ENCODE measurements at places on chromosomes 4 and X.

DNA sequence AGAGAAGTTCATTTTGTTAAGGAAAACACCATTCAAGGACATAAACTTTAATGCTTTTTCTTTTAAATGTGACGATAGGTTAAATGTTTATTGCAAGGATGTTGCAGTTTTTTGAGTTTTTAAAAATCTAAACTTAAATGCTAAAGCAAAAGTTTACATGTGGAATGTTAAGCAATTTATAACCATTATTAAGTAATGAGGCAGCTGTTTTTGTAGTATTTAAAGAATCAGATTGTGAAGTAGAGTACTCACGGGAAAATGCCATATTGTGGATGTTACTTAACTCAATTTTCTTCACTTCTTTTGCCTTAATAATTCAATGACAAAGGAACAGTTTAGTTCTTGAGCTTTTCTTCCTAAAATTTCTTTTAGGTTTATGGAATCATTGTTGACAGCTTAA is 43.5 kb downstream of the UBE2K start:
- no peak for DNase-seq

DNA sequence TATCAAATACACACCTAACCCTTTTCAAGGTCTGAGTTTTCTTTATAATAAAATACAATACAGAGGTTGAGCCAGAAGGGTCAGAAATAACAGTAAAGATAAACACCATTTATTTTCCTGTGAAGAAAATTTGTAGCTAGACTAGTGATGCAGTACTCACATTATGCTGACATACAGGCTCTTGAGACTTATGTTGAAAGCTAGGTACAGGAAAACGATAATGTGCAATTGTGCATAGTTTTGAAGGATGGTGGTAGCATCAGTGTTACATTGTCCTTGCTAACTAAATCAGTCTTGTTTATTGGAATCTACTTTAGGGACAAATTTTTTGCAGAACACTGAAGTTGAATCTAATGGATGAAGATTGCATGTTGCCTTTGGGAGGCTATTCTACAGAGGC is 1877.2 kb downstream of the PCDH7 start:
- DNase-seq, result no peak

DNA sequence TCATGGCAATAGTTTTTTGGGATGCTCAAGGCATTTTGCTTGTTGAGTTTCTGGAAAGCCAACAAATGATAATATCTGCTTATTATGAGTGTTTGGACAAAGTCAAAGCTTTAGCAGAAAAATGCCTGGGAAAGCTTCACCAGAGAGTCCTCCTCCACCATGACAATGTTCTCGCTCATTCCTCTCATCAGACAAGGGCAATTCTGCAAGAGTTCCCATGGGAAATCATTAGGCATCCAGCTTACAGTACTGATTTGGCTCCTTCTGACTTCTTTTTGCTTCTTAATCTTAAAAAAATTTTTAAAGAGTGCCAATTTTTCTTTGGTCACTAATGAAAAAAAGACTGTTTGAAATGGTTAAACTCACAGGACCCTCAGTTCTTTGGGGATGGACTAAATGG is 136.3 kb downstream of the UBE2K start:
- DNase-seq, result no peak

DNA sequence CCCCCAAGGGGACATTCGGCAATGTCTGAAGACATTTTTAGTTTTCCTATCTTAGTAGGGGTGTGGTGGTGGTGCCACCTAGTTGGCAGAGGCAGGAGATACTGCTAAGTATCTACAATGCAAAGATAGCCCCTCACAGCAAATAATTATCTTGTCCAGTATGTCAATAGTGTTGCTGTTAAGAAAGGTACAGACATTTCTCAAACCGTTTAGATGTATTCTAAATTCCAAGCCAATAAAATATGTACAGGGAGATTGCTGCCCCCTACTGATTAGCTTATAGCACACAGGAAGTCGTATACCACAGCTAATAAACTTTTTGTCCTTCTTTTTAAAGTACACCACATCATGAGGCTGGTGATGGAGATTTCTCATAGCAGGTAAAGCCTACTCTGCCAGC is 260.5 kb downstream of the TMA16 start:
- no peak for DNase-seq

GRCh38 chr4:169314906-169315305 is 44.1 kb upstream of the SH3RF1 start:
- DNase-seq, result peak; percentile 80

- DNase-seq, result peak; percentile 40
Measured at GRCh38 chrX:21802054-21802670, 37.3 kb upstream of the MBTPS2 start.

DNA sequence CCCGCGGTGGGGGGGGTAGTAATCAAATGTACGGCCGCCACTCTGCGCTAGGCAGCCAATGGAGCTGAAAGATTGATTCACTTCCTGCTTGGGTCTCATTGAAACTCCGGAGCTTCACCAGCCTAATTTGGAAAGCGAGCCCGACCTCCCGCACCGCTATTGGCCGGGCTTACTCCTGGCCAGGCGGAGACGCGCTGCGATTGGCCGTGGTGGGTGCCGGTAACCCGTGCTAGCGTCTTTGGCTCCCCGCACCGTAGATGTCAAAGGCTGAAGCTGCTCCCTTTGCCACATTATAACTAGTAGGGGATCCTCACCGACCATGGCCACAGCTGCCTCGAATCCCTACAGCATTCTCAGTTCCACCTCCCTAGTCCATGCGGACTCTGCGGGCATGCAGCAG is at the start of gene POU3F4:
POU3F4 (plus strand) TSS at position 285 of the 400 bp plus-strand sequence; CDS start at position 320, 35 bp downstream.
- no peak for DNase-seq

DNA sequence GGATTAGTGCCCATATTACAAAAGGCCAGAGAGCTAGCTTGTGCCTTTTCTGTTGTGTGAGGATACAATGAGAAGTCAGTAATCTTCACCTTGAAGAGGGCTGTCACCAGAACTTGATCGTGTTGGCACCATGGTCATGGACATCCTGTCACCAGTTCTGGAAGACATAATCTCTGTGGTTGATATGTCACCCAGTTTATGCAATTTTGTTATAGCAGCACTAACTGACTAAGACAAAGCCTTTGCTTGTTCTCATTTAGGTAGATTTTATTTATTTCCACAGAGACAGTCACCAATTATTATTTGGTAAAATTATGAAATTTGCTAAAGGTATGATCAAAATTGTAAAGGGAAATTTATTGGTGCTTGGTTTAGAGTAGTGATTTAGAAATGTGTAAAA is 308.8 kb upstream of the CPXCR1 start:
- no peak for DNase-seq

GRCh38 chr4:161647757-161648156 is 516.0 kb downstream of the FSTL5 start:
- no peak for DNase-seq

- no peak for DNase-seq
Measured at GRCh38 chrX:16839219-16839851, 30.8 kb downstream of the RBBP7 start.

DNA sequence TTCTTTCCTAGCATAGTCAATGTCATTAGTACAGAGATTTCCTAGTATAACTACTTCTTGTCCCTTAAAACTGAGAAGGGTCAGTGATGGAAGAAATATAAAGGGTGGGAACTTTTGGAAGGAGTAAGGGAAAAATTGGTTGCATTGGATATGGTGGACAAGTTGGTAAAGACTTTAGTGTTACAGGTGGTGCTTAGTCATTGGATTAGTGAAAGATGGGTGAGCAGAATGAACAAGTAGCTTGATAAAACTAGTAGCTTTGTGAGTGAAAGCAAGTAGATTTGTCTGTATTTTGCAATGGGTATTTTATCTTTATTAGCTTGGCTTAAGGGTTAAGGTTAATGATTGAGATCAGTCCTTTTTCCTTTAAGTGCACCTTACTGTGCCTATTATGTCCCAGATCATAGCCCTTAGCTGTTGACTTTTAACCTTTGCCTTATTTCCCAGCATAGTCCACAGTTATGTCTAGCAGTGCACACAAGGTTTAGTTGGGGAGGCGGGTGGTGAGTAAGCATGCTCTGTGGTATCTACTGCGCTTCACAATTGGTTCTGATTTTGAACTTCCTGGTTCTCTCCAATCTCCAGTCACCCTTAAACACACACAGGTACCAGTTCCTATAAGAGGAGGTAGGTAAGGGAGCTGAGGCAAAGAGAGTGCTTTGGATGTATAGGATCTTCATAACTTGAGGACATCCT is 9.5 kb downstream of the WDR44 start:
- no peak for DNase-seq

DNA sequence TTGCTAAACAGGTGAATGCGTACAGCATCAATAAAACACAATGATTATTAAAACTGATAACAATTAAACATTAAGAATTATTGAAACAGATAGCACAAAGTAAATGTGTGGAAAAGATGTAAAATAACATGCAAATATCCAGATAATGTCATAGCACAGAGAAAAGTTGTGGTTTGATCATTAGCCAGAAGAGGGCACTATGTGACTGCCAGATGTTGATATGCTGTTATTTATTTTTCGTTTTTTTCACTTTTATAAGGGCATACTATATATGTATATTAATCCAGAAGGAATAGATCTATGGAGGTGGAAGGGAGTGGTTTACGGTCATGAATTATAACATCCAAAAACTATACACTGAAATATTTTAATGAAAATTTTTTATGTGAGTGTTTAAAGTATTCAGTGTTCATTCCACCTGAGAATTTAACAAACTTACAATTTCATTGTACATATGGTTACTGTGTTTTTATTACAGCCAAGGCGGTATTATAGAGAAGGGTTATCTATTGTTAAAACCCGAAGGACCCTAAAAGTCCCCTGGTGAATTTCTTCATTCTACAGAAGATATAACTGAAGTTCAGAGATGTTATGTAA is 211.9 kb upstream of the UGT8 start:
- peak; percentile 31 for DNase-seq

GRCh38 chr4:11724731-11725130 is 296.0 kb upstream of the HS3ST1 start:
- no peak for DNase-seq

DNA sequence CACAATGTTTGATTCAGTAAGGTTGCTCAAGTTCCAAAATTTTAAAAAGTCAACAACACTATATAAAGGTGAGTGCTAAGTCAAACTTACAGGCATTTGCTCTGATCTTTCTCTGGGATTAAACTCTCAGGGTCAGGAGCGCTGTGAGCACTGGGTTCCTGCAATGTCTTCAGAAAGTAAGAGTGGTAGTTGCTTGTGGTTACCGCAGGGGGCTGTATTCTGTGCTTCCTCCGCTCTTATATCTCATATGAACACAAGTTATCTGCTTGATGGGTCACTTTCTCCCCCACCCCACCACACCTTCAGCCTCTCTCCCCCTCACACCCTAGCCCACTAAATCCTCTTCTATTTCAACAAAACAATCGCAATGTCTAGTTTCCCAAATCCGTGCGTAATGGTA is 116.4 kb upstream of the IGSF1 start:
- no peak for DNase-seq

DNA sequence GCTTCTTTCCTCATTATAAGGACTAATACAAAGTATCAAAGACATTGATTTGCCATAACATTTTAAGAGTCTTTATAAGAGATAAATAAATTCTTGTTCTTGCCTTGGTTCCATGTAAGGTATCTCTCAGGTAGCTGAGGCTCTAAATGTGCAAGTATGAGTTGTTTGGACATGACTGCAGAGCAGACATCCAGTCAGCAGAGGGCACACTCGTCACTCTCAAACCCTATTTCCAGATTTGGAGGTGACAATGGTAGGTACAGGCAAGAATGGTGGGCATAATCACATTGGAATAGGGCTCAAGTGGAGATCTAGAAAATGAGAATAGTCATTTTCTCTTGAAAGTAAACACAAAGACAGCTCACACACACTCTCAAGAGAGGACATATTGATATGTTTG is 133.3 kb upstream of the ZIC3 start:
- peak; percentile 2 for DNase-seq

- no peak for DNase-seq
Measured at GRCh38 chr4:176824645-176825366, 32.1 kb upstream of the VEGFC start.

- DNase-seq, result no peak
Measured at GRCh38 chr4:48780865-48781214, 761 bp upstream of the FRYL start.

- peak; percentile 58 for DNase-seq
Measured at GRCh38 chrX:20743046-20743445, 476.3 kb upstream of the RPS6KA3 start.

DNA sequence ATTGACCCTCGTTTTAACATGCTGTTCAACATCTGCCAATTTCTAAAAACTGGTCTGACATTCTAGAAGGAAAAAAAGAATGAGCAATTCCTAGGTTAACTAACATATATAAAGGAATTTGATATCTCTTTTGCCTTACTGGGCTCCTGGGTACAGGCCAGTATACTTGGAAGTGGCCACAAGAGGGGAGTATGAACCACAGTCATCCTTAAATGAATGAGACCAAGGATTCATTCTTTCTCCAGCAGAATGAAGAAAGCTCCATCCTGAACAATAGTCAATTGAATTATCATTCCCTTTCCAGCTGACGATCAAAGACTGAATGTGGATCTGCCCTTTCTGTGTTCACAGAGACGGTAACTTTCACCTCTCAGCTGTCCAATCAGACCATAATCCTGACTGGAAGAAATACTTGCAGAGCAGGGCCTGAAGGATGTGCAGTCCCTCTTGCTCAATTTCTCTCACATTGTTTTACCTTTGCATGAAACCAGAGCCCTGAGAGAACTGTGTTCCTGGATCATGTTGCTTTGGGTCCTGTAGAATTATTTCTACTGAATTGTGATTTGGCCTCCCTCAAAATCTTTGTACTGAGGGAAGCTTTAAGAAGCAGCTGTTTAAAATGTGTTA is 14.8 kb upstream of the SPARCL1 start:
- peak; percentile 13 for DNase-seq

DNA sequence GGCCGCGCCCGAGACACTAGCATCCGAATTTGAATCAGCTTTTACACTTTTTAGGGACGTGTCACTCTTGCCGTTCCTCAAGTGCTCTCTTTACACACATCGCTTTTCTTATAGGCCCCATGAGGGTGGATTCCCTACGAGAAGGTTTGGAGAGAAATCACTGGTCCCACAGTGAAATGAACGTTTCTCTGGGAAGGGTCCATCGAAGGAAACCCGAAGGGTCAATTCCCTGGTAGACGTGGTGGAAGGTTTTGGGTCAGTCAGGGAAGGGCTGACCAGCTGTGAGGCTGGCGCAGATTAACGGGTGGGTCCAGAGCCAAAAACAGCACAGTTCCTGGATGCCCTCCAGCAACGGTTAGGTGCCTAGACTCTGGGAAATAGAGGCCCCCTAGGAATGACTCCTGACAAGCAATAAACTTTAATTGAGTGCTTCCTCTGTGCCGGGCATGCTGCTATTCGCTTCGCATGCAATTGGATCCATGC is 35.9 kb downstream of the ETDC start:
- peak; percentile 31 for DNase-seq

DNA sequence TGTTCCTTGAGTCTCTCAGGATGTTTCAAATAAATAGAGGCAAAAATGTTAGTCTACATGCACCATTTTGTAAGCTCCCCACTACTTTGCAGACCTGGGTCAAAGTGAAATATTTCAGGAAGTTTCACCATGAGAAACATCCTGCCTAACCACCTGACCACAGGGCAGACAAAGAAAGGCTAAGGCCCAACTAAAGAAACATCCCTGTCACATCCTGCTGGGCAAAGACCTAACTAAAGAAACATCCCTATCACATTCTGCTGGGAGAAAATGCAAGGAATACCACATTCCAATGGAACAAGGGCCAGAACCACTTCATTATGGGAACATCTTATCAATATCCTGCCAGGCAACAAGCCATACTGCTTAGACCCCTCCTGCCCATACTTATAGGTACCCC is 1303.4 kb downstream of the TECRL start:
- DNase-seq, result no peak

Measured in NCI-H2171 treated with DMSO at 0.1 percent for 48 hours (cell line).